ENCODE measurements at places on chromosomes 7 and 10.

DNA sequence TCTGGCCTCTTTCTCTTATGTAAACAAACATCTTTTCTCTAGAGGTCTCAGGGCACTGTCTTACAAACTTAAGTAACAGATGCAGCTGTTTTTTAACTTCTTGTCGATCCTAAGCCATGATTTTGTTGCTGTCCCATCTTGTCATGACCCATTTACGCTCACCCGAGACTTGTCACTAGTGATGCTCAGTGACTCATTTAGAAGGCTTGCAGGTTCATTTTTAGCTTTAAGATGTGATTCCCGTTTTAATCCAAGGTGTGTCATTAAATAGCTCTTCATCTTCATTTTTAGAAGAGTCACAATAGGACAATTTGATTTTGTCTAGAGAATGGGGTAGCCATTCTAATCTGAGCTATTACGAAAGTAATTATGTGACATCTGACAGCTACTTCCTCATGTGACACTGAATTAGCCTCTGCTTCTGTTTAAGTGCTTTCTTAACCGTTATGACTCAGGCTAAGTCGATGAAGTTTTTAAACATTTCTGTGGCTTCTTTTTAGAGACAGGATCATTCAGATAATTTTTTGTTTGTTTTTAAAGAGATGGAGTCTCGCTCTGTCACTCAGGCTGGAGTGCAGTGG, 42.7 kb downstream of the SPDYE5 start:
- DNase-seq, result no peak

- DNase-seq, result no peak
Measured at GRCh38 chr10:110007161-110007700, 553 bp upstream of the ADD3 start.

GRCh38 chr7:138024765-138025164, 22.9 kb upstream of the CREB3L2 start:
- no peak for DNase-seq

DNA sequence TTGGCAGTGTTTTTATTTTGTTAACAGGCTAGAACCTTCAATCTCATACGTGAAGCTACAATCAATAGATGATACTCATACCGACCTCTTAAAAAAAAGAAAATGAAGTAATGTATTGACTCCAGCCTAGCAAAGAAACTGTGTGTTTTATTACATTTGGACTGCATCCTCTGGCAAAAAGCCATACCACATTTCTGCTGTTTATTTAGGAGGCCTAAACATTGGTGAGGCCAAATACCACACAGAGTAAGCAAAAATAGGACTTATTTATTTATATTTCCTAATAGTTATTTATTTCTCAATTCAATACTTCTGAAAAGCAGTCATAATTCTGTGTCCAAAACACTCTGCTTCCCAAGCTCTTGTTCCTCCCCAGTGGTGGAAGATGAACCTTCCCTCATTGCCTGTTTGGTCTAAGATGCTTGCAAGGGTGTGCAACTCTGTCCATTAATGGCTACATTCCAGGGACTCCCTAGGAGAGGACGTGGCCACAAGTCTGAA, 398.8 kb upstream of the KLF6 start:
- no peak for DNase-seq

DNA sequence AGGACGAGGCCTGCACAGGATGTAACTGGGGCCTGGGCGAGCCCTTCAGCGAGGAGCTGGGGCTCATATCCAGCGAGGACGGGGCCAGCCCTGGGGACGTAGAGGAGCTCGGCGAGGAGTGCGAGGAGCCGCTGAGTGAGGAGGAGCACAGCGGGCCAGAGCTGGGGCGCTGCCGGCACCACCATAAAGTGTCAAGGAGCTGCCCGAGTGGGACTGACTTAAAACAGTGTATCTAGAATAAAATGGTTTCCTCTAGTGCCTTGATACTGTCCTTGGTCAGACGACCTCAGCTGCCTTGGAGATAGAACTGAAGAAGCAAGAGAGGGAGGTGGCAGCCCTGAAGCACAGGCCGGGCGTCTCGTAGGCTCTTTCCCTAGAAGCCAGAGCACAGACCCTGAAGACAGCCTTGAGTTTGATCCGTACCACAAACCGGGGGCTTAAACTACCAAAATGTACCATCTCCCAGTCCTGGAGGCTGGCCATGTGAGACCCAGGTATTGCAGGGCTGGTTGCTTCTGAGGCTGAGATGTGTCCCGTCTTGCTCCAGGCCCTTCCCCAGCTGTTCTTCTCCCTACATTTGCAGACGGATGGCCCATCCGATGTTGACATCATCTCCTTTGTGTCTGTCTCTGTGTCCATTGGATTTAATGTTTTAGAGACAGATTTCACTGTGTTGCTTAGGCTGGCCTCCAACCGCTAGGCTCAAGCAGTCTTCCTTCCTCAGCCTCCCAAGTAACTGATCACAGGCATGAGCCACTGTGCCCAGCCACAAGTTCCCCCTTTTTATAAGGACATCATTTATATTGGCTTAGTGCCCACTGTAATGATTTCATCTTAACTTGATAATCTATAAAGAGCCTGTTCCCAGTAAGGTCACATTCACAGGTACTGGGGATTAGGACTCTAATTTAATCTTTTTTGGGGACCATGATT, 35.8 kb downstream of the DNAJB6 start:
- DNase-seq, result no peak

DNA sequence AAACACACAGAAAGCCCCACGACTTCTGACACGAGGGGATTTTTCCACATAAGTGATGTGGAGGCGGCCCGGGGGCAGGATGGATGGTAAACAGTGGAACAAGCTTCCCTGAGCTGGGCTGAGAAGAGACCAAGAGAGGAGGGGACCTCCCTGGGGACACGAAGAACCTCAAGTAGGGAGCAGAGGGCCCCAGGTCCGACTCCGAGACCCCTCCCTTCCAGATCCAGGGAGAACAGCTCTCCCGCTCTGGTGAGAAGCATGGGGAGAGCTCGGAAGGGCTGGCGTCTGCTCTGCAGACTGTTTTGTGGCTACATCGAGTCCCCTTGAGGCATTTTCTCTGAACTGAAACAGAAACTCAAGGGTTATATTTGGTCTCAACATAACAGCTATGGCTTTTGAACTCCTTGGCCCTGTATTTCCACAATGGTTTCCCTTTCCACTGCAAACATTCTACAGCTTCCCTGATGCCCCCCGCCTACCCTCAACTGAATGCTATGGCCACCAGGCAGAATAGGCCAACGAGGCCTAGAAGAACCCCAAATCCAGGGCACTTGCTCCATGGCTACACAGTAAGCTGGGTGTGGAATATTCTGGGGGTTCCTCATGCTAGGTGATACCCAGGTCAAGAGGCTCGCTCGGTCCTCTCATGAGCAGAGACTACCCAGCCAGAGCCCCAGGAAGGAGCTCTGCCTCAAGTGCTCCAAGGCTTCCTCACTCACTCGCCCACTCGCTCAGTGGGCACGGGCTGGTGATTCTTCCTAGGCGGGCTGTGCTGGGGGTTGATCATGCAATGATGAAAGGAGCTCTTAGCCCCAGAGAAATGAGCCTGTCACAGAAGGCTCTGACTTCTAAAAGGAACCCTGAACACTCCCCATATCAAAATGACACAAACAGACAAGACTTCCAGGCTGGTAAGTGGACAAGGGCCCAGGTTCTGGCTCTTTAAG, 47.5 kb downstream of the FAM53B start:
- no peak for DNase-seq

- no peak for DNase-seq
Measured at GRCh38 chr10:6802759-6803426, 222.8 kb upstream of the PRKCQ start.

DNA sequence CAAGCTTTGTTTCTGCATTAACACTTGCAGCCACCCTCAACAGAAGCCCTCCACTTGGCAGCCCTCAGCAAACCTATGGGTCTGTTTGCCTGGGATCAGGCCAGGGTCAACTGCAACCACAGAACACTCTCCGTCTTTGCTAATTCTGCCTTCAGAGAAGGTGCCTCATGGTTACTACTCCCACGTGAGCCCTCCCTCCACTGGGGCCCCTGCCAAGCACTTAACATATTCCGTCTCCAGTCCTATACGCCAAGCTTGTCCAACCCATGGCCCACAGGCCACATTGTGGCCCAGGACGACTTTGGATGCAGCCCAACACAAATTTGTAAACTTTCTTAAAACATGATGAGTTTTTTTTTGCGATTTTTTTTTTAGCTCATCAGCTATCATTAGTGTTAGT, 54.7 kb downstream of the HSPA12A start:
- no peak for DNase-seq

DNA sequence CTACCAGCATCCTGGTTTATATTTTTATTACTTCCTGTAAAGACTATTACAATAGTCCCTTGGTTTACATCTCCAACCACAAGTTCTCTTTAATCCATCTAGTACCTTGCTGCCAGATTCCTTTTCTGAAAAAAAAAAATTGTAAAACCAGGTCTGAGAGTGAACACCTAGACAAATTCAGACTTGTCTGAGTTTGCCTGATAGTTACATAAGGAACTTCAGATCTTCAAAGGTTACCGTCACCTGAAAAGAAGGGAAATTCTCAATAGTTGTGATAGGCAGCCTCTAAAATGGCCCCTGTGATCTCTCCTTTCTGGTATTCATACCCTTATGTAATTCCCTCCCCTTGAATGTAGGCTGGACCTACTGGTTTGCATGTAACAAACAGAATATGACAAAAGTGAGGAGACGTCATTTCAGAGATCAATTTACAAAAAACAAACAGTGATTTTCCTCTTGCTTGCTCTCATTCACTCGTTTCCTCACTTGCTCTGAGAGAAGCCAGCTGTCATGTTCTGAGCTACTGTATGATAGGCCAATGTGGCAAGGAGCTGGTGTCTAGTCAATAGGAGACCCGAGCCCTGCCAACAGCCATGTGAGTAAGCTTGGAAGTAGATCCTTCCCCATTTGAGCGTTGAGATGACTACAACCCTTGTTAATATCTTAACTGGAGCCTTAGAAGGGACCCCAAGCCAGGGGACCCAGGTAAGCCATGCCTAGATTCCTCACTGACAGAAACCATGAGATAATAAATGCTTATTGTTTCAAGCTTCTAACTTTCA, 110.9 kb upstream of the LSM8 start:
- DNase-seq, result no peak

- DNase-seq, result no peak
Measured at GRCh38 chr7:141217938-141218337, 144.1 kb downstream of the TMEM178B start.

DNA sequence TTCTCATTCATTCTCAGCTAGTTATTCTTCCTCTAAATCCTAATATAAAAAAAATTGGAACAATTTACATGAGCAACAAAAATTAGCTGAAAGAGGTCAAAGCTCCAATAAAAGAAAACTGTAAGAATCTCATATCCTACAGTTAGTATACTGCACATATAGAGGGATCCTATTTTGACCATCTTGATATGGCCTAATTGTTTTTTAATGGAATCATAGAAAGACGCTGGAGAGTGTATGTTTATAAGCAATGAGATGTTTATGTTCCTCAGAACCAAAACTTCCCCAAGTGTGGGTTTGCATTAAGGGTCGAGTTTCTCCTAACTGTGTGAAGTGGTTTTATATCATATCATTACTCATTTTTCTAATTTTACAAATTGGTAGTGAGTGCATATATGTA, 102.5 kb downstream of the VIM start:
- DNase-seq, result no peak

DNA sequence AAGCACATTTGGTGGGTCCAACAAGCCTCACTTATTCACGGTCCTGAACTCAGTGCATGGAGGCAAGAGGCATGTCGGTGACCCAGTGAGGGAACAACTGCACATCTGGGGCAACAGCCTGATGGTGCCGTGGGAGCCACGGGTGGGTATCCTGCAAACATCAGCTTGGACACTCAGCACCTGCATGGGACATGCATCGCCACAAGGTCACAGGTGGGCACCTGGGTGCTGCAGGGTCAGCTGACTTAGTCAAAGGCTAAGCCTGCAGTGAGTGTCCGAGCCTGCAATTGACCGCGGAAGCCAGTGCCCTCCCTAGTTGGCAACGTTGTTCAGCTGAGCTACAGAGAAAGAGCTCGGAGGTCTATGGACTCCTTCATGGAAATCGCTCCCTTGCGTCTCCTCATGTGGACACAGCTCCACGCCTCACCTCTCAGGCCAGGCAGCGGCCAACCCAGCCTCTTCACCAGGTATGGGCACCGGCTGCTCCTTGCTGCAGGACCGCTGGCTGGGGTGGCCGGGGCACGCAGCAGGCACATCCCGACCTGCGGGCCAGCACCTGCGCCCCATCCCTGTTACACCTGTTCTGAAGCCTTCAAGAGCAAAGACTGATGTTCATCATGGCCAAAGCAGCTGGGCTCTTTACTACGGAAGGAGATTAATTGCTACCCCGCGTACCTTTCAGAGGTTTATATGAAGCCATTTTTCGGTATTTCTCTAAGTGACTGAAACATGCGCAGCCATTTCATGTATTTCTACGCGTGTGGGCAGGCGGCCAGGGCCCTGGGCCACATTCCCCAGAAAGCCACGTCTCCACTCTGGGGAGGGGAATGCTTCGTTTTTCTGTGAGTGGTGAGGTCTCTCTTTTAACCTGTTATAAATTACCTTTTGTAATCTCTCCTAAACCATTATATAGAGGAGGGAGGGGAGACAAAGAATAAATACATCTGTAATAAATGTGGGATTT, 380.7 kb downstream of the DNAJB6 start:
- DNase-seq, result no peak

DNA sequence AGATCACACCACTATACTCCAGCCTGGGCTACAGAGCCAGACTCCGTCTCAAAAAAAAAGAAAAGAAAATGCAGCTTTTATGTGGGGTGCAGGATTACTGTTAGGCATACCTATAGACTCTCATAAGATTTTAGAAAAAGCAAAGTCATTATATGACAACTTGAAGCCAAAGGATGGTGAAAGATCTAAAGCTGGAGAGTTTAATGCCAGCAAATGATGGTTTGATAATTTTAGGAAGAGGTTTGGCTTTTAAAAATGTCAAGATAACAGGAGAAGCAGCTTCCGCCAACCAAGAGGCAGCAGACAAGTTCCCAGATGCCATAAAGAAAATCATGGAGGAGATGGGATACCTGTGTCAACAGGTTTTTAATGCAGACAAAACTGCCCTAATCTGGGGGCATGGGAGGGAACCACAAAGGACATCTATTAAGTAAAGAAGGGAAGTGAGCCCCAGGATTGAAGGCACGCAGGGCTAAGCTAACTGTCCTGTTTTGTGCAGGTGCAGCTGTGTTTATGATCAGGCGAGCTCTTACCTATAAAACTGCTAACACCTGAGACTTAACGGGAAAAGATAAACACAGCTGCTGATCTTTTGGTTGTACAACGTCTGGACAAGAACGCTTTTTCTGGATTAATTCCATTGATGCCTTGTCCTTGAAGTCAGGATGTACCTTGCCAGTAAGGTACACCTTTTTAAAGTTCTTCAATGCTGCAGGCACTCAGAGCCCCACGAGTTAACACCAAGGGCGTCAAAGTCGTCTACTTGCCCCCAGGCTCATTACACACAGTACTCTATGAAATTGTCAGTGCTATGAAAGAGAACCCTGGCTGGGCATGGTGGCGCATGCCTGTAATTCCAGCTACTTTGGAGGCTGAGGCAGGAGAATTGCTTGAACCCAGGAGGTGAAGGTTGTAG, 10.5 kb upstream of the ANKRD61 start:
- no peak for DNase-seq

- no peak for DNase-seq
Measured at GRCh38 chr7:66604198-66604597, 24.5 kb upstream of the KCTD7 start.

- DNase-seq, result no peak
Measured at GRCh38 chr7:100488333-100489095, 4.8 kb downstream of the NYAP1 start.
